Activated naive CD4-positive, alpha-beta T cell treated with Interleukin-2 at 50 U/mL for 16 hours (primary cell): ENCODE measurements at places on chromosomes 3 and 15.

GRCh38 chr3:149374793-149375500 is 2.5 kb downstream of the TM4SF1 start:
- DNase-seq: no peak

DNA sequence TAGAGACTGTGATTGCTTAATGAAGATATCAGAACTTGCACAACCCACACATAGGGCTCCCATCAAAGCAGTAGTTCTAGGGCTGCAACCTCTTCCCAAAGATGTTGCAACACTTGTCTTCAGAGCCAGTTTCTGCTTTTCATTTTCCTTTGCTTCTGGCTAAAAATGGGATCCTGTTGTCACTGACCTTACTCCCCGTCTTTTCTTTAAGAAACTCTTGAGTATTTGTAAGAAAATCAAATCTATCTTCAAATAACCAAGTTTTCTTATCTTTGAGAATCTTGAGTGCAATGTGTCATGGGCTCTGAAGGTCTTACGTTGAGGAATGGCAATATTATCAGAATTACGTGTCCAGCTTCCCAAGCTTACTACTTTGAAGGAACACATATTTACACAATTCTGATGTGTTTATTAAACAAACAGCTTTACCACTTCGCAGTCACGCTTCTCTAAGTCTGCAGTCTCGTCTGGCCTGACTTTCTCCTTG is 24.1 kb downstream of the CACNA1D start:
- DNase-seq: no peak

- DNase-seq: no peak
These were observed 130.0 kb upstream of the NR2F2 start for GRCh38 chr15:96200357-96200967.

- DNase-seq: no peak
These were observed 93.2 kb downstream of the ZNF280D start for GRCh38 chr15:56640127-56640526.

DNA sequence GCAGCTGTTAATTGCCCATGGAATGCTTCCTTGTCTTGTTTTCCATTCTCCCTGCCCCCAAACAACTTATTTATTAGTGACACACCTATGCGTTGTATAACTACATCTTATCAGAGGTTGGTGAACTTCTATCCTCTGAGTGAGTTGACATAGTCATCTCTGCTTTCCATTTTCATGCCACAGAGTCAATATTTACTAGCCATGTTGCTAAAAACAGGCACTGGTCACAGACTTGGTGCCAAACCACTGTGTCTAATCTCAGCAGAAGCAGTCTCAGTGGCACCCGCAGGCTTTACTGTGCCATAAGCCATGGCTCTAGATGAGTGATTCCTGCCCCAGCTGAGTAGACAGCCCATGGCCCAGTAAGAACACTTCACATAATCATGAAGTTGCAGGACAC is 26.5 kb downstream of the DAPK2 start:
- DNase-seq: no peak

DNA sequence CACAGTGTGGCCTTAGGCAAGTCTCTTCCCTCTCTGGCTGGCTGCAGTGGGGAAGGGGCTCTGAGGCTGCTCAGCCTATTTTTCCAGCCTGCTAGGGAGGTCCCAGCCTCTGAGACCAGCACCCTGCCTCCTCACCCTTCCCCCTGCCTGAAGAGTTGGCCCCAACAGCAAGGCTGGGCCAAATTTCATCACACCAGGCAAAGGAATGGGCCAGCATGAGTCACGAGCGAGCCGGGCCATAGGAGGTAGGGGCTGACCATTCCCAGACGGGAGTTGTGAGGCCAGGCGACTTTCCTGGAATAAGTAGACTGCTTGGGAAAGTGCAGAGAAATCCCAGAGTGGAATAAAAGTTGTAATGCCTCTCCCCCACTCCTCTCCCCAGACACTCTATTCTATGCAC is 5.7 kb upstream of the FBLN2 start:
- DNase-seq: no peak

DNA sequence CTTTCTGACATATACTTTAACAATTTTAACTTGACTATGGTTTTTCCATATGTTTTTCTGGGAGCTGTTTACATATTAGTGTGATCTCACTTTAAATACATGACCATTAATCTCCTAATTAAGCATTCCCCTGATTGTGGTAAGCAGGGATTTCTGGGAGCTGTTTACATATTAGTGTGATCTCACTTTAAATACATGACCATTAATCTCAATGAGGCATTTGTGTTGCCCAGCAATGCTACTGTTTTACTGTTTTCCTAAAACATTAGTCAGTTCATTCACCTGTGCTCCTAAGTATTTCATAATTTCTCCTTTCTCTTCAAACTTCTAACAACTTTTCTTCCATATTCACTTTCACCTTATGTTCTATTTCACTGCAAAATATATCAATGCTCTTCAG is 3.6 kb upstream of the GRAMD1C start:
- no peak for DNase-seq

- DNase-seq: no peak
These were observed 11.9 kb downstream of the CA12 start for GRCh38 chr15:63369781-63370180.

DNA sequence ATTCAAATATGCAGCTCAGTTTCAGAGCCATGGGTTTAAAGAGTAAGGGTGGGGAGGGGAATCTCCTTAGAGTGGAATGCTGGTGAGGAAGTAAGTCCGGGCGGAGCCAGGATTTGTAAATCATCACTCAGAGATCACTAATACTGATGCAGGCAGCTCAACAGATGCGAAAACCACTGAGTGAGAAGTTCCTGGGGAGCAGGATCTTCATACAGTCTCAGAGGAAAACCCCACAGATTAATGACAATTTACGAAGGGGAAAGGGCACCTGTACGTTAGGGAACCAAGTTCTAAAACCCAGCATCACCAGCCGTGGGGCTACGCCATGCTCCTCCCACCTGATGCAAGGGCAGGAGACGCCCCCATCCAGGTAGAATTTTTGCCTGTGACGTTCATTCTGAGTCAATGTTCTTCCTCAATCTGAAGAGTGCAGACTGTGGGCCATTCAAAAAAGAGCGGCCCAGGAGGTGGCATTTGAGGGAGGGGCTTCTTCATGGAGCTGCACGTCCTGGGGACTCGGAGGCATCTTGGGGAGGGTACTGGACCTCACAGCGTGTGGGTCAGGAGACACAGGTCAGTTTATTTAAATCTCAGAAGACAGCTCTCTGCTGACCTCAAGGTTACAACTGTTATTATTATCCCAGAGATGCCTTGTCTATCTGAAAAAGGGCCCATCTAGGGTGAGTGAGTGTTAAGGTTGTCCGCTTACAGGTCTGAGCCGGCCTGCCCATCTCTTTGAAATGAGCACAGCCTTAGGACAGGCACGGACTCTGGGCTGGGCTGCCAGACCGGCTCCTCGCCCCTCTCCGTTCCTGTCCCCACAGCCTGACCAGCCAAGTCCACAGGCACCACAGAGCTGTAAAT is 228.0 kb downstream of the XXYLT1 start:
- no peak for DNase-seq

DNA sequence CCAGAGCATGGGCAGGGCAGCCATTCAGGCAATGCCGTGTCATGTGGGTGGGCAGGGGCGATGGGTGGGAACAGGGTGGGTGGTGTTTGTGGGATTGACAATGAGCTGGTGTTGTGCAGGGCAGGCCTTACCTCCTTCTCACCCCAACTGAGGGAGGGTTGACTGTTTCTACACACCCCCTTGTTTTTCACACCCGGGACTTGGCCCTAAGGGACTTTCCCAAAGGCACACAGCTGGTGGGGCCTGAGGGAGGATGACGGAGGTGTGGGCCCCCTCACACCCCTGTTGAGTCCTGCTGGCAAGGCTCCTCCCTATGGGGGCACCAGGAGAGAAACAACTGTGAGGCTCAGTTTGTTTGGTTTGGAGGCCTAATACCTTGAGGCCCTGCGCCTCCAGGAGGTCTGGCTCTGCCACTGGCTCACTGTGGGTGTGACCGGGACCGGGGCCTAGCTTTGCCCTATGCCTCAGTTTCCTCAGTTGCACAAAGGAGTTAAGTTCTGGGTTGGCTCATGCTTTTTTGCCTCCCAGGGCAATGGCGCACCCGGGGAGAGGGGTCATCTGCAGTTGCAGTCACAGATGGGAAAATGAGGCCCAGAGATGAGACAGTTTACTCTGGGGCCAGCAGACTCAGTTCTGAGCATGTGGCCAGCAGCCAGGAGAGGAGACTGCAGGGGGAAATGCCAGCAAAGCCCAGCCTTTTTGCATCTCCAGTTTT is 5.1 kb upstream of the DNAH1 start:
- peak; percentile 55 for DNase-seq

GRCh38 chr3:109339197-109339596 is 1.9 kb upstream of the DPPA4 start:
- DNase-seq: no peak

GRCh38 chr15:65115086-65115485 is at the start of gene UBAP1L:
TSS of gene UBAP1L (minus strand) at chr15:65115200. CDS start at chr15:65106215, 8,985 bp downstream.
- no peak for DNase-seq

GRCh38 chr3:49469037-49469935 is 781 bp upstream of the DAG1 start:
- no peak for DNase-seq

GRCh38 chr15:49135342-49135857 is 20.0 kb downstream of the COPS2 start:
- no peak for DNase-seq

DNA sequence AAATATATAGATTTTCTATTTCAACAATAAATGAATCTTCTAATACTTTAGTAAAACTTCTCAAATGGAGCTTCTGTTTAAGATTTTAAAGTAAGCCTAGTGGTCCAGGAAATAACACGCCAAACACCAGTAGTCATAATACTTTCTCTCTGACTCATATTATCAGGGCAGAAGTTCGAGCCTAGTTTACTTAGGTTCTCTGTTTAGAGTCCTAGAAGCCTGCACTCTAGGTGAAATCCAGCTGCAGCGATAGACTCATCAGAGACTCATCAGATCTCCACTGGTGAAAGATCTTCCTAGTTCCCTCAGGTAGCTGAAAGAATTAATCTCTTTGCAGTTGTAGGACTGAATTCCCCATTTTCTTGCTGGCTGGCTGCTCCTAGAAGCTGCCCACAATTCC is 552.5 kb upstream of the ROBO2 start:
- DNase-seq: no peak

- no peak for DNase-seq
These were observed 68.5 kb downstream of the TRANK1 start for GRCh38 chr3:36876181-36876936.

- DNase-seq: peak; percentile 15
These were observed 134.2 kb upstream of the SATB1 start for GRCh38 chr3:18559331-18559842.

DNA sequence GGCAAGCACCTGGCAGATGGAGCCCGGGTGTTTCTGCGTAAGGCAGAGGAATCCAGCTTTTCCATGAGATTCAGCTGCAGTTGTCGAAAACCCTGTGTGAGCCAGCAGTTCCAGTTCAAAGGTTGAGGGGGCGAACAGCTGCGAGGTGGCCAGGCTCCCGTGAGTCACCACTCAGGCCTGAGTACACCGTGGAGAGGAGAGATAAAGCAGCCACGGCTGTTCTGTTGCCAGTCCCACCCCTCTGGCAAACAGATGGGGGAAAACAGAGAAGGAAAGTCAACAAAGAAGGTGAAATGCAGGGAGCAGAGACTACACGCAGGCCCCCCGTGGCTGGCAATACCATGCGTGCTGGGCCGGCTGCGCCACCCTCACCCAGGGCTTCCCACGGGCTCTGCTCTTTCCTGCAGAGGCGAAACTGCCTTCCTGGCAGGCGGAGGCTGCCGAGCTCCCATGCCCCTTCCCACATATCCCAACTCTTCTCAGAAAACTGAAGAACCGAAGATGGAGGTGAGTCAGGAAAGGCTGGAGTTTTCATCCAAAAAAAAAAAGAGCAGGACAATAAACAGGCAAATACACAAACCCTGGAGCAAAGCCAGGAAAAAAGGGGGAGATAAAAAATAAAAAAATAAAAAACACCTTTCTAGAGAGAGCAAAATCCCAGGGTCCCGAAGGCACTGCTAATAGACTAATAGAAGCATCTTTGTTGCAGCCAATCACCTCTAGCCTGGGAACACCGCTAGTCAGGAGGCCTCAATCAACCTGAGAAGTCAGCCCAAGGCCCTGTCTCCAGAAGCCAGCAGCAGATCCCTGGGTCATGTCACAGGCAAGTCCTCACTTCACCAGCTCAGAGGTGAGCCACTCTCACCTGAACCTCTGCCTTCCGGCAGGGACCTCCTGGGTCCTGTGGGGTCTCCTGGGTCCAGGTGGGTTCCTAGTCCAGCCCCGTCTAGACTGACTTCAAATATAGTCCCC is 37.7 kb downstream of the FAM174B start:
- no peak for DNase-seq

- no peak for DNase-seq
These were observed 275.5 kb downstream of the FAM43A start for GRCh38 chr3:194961149-194961548.

GRCh38 chr3:163622384-163622783 is 1455.9 kb downstream of the SI start:
- no peak for DNase-seq

GRCh38 chr3:22980346-22980745 is 222.8 kb upstream of the UBE2E2 start:
- no peak for DNase-seq

- no peak for DNase-seq
These were observed 336.8 kb downstream of the DIPK2A start for GRCh38 chr3:144308396-144308795.

GRCh38 chr3:3586336-3586735 is 212.9 kb upstream of the LRRN1 start:
- no peak for DNase-seq

DNA sequence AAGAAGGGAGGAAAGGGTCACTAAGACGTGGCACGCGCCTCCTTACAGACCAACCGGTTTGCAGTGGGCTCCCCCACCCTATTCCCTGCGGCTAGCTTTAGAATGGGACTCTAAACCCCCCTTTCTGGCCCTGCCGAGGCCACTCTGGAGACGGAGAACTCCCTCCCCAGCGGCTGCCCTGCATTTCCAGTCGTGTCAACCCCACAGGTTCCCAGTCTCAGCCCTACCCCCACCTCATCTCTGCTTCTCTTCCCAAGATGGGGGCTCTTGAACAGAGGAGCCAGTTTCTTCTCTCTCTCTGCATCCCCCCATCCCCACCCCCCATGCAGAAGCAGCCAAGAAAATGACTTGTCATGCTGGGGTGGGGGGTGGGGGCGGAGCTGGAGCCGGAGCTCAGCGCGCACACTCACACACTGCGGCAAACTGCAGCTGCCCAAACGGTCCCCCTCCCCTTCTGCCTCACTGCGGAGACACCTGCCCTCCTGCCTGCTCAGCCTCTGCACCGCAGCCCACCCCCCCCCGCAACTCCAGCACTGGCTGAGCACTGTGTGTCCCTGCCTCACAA is 871 bp downstream of the MAP1A start:
- DNase-seq: no peak
